ENCODE measurements at places on chromosomes 5 and 9. TPM values are rescaled to one million over a fixed set of nuclear protein-coding genes. Genes with fewer than 3 reads are reported as not detected.
A peak's percentile ranks its signal among the peaks of the same experiment; 100 is the strongest.

- no peak for DNase-seq
- H3K36me3 ChIP-seq: no peaks in the 10 kb centered on the region
- H3K4me3 ChIP-seq: no peak overlapping the region
- no peak overlapping the region for H3K27ac ChIP-seq
- H3K27me3 ChIP-seq: peaks cover 83% of the 10 kb centered on the region
- H3K4me1 ChIP-seq: no peaks in the 10 kb centered on the region
Measured at GRCh38 chr5:174115226-174115625, 69.7 kb downstream of the NSG2 start.

Gene ACTBL2
- total RNA-seq: 0.45 TPM

Gene SLC6A7
- not detected for total RNA-seq

DNA sequence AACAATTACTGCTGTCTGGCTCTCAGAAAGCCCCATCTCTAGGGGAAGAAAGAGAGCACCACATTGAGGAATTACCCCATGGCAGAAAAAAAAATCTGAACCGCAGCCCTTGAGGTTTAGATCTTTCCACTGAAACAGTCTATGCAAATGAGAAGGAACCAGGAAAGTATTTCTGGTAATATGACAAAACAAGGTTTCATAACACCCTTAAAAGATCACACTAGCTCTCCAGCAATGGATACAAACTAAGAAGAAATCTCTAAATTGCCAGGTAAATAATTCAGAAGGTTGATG, 427.1 kb downstream of the PRELID2 start:
- peaks cover 9% of the 10 kb centered on the region for H3K4me1 ChIP-seq
- H3K4me3 ChIP-seq: no peak overlapping the region
- no peak for DNase-seq
- no peak overlapping the region for H3K27ac ChIP-seq
- H3K27me3 ChIP-seq: no peaks in the 10 kb centered on the region

DNA sequence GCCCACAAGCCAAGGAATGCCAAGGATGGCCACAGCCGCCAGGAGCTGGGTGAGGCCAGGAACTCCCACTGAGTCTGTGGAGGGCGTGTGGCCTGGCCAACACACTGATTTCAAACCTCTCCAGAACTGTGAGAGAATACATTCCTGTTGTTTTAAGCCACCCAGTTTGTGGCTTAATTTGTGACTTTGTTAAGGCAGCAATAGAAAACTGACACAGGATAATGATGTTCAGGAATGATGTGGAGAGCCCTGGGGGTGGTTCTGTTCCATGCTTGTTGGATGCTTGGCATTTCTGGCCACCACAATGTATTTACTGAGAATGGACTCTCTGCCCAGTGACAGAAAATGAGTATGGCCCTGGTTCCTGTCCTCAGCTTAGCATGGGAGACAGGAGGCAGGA, 82.8 kb downstream of the DAP start:
- no peak overlapping the region for H3K27ac ChIP-seq
- H3K36me3 ChIP-seq: peaks cover 25% of the 10 kb centered on the region
- H3K4me3 ChIP-seq: no peak overlapping the region
- H3K27me3 ChIP-seq: peaks cover 20% of the 10 kb centered on the region
- H3K4me1 ChIP-seq: no peaks in the 10 kb centered on the region

Gene LRRC26
- 0.52 TPM for total RNA-seq

- H3K4me3 ChIP-seq: no peak overlapping the region
- no peaks in the 10 kb centered on the region for H3K27me3 ChIP-seq
- no peaks in the 10 kb centered on the region for H3K36me3 ChIP-seq
- DNase-seq: no peak
- no peaks in the 10 kb centered on the region for H3K4me1 ChIP-seq
Measured at GRCh38 chr5:11030671-11031070, 269.6 kb upstream of the DAP start.

DNA sequence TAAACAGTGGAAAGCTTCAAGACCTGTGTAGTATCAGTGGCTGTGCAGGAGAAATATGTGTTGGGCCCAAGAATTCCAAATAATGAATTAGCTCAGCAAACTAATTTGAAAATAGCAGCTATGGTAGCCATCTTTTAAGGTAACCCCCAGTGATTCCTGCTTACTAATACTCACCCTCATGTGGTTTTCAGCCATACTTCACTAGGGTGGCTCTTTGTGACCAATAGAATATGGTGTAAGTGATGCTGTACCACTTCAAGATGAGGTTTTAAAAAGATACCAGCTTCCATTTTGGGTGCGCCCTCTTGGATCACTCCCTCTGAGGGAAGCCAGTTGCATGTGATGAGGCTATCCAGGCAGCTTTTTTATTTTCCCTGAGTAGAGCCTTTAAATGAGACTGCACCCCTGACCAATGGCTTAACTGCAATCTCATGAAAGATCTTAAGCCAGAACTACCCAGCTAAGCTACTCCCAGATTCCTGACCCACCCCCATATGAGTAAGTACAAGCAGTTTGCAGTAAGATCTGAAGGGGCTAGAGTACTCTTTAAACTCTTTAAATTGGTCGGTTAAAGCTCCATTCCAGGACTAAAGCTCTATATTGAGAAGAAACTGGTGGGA, 58.3 kb downstream of the UHRF2 start:
- H3K4me3 ChIP-seq: no peak overlapping the region
- H3K27me3 ChIP-seq: no peaks in the 10 kb centered on the region
- no peaks in the 10 kb centered on the region for H3K4me1 ChIP-seq
- no peak for DNase-seq
- H3K27ac ChIP-seq: no peak overlapping the region

DNA sequence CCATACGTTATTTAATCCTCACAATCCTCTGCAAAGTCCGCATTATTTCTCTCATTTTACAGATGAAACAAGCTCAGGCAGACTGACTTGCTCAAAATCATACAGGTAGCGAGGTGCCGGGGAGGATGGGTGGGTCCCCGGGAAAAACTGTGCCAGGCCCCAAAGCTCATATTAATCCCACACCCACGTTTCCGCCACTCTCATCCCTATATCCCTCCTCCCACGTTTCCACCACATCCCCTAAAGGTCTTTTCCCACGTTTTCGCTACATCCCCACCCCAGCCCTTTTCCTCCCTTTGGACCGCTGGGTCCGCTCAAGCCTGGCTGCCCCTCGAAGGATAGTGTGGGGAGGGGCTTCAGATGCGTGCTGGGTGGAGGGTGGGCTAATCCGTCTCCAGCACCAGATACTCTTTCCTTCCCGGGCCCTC, 434 bp upstream of the FSD1L start:
- DNase-seq: no peak
- H3K27ac ChIP-seq: no peak overlapping the region
- peaks cover 15% of the 10 kb centered on the region for H3K36me3 ChIP-seq

DNA sequence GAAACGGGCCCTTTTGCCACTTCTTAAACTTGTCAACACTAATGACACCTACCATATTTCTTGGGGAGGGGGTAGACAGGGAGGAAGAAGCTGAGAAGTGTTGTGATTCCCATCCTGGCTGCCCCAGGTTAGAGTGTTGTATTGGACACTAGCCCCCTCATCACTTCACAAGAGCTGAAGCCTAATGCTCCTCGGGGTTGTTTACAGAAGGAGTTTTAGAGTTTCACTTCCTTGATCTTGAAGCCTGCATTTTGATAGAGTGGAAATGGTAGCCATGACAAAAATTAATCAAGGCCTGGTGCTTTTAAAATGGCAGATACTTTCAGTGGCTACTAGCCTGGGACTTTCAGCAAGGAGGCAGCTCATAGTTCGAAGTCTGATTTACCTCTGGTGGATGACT, 11.0 kb upstream of the FAM120AOS start:
- H3K4me3 ChIP-seq: no peak overlapping the region
- peaks cover 45% of the 10 kb centered on the region for H3K4me1 ChIP-seq
- DNase-seq: no peak
- H3K27ac ChIP-seq: peak overlapping the region; percentile 50
- H3K36me3 ChIP-seq: peaks cover 18% of the 10 kb centered on the region

GRCh38 chr9:137638680-137639079, 19.9 kb downstream of the EHMT1 start:
- peaks cover 8% of the 10 kb centered on the region for H3K4me1 ChIP-seq
- H3K27me3 ChIP-seq: no peaks in the 10 kb centered on the region
- H3K36me3 ChIP-seq: peaks cover 4% of the 10 kb centered on the region
- no peak overlapping the region for H3K27ac ChIP-seq
- H3K4me3 ChIP-seq: no peak overlapping the region

DNA sequence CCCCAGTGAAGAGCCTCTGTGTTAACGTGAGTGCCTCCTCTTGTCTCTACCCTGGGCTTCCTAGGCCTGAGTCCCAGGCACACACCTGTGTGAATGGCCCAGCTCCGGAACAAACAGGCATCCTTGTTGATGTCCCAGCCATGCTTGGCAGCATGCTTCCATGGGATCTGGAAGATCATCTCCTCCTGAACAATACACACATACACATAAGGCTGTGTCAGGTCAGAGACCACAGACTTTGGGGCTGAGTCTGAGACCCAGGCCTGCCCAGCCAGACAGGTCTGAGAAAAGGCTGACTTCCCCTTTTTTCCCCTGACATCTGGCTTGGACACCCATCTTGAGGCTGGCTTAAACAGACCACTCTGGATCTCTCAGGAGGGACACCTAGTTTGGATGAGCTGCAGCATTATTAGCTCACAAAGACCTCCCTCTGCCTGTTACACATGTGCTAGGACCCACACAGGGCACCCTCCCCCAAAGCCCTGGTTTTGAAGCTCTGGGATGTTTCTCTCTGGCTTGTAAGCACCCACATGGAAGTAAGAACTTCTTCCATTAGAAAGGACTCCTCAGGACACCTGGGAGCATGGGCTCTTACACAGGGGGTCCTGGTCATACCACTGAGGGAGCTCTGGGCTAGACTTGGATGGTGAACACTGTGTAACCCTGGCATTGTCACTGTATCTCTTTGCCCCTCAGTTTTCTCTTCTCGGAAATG, 2.6 kb downstream of the IRF1 start:
- H3K4me1 ChIP-seq: peaks cover 27% of the 10 kb centered on the region
- peak overlapping the region; percentile 89 for H3K4me3 ChIP-seq
- no peak for DNase-seq
- H3K36me3 ChIP-seq: peaks cover 76% of the 10 kb centered on the region
- no peaks in the 10 kb centered on the region for H3K27me3 ChIP-seq

DNA sequence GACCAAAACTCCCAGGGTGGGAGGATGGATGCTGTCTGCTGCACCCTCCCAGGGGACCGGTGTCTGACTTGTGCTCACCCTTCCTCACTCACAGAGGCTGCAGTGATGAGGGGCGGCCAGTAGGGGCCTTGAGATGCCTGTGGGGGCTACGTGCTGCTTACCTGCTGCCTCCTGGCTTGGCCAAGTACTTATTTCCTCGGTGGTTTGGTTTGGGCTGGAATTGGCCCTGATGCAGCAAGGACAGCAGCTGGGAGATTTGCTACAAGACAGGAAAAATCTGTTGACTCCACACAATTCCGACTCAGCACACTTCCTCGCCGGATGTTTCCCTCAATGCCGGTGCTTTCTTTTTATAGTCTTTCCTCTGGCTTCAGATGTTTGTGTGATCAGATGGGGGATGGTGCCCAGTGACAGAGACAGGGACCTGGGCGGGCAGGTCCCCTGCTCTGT, 6.6 kb downstream of the PCDH12 start:
- H3K27ac ChIP-seq: no peak overlapping the region
- H3K4me1 ChIP-seq: no peaks in the 10 kb centered on the region
- peak; percentile 47 for DNase-seq
- no peak overlapping the region for H3K4me3 ChIP-seq
- H3K36me3 ChIP-seq: no peaks in the 10 kb centered on the region

Gene GNAQ
- 34.1 TPM for total RNA-seq

- H3K36me3 ChIP-seq: peaks cover 5% of the 10 kb centered on the region
- DNase-seq: peak; percentile 14
- no peaks in the 10 kb centered on the region for H3K27me3 ChIP-seq
- peaks cover 27% of the 10 kb centered on the region for H3K4me1 ChIP-seq
- peak within 1 kb of the TSS; percentile 67 for H3K4me3 ChIP-seq
- no peak within 1 kb of the TSS for H3K27ac ChIP-seq
Measured at GRCh38 chr5:33891788-33892619, at the start of gene ADAMTS12. ADAMTS12 (minus strand) TSS chr5:33891990; CDS start chr5:33891856, 134 bp downstream.

- no peak for DNase-seq
- no peaks in the 10 kb centered on the region for H3K27me3 ChIP-seq
- H3K4me1 ChIP-seq: no peaks in the 10 kb centered on the region
- no peaks in the 10 kb centered on the region for H3K36me3 ChIP-seq
- no peak overlapping the region for H3K4me3 ChIP-seq
- no peak overlapping the region for H3K27ac ChIP-seq
Measured at GRCh38 chr9:116030517-116030916, 123.1 kb upstream of the PAPPA start.

Gene GABBR2
- total RNA-seq: not detected

- H3K4me1 ChIP-seq: no peaks in the 10 kb centered on the region
- H3K27ac ChIP-seq: no peak overlapping the region
- no peaks in the 10 kb centered on the region for H3K36me3 ChIP-seq
- DNase-seq: no peak
- no peaks in the 10 kb centered on the region for H3K27me3 ChIP-seq
- H3K4me3 ChIP-seq: no peak overlapping the region
Measured at GRCh38 chr9:95852059-95853032, 23.1 kb upstream of the ERCC6L2 start.

DNA sequence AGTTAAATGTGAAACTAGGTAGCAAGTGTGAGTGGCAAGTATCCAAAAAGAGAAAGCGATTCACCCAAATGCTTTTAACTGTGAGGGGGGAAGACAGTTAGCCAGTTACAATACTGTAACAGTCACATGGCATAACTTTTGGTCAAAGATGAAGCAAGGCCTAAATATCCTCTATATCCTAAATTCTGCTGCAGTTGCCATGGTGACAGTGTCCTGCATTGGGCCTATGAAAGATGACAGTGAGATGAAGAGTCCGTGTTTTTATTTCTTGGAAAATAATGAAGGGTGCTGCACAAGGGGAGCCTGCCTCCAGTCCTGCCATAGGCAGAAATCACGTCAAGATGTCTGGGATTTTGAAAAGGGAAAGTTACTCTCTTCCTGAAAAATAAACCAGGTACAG, 534.6 kb downstream of the NTRK2 start:
- DNase-seq: no peak
- H3K27me3 ChIP-seq: no peaks in the 10 kb centered on the region
- H3K4me1 ChIP-seq: peaks cover 14% of the 10 kb centered on the region
- H3K4me3 ChIP-seq: no peak overlapping the region
- H3K36me3 ChIP-seq: no peaks in the 10 kb centered on the region

- no peak overlapping the region for H3K27ac ChIP-seq
- DNase-seq: no peak
- no peak overlapping the region for H3K4me3 ChIP-seq
- peaks cover 24% of the 10 kb centered on the region for H3K36me3 ChIP-seq
Measured at GRCh38 chr9:136840140-136840876, 2.0 kb upstream of the AJM1 start.

GRCh38 chr9:96015876-96016686, 140.6 kb downstream of the ERCC6L2 start:
- peaks cover 21% of the 10 kb centered on the region for H3K27me3 ChIP-seq
- H3K4me1 ChIP-seq: no peaks in the 10 kb centered on the region
- DNase-seq: no peak
- no peak overlapping the region for H3K27ac ChIP-seq
- no peak overlapping the region for H3K4me3 ChIP-seq
- H3K36me3 ChIP-seq: peaks cover 2% of the 10 kb centered on the region

- DNase-seq: peak; percentile 26
- no peak overlapping the region for H3K4me3 ChIP-seq
- peaks cover 22% of the 10 kb centered on the region for H3K4me1 ChIP-seq
- H3K36me3 ChIP-seq: peaks cover 16% of the 10 kb centered on the region
- H3K27ac ChIP-seq: peak overlapping the region; percentile 81
- no peaks in the 10 kb centered on the region for H3K27me3 ChIP-seq
Measured at GRCh38 chr5:43336159-43336558, 22.9 kb upstream of the HMGCS1 start.

Gene CXCL14
- total RNA-seq: not detected

Gene PCDHGA11
- 2.3 TPM for total RNA-seq

All from Calu3 (cell line).